ENCODE measurements at places on chromosomes 16 and 17. TPM values are rescaled to one million over a fixed set of nuclear protein-coding genes. Genes with fewer than 3 reads are reported as not detected.

- peak within 1 kb of the TSS; percentile 88 for H3K27ac ChIP-seq
- peak; percentile 95 for DNase-seq
- H3K4me3 ChIP-seq: peak within 1 kb of the TSS; percentile 82
- H3K36me3 ChIP-seq: no peaks in the 10 kb centered on the region
- no peaks in the 10 kb centered on the region for H3K27me3 ChIP-seq
Observed at GRCh38 chr16:641326-642188, at the start of gene MCRIP2. TSS of gene MCRIP2 (plus strand) at chr16:641828. CDS start at chr16:641992, 164 bp downstream.

DNA sequence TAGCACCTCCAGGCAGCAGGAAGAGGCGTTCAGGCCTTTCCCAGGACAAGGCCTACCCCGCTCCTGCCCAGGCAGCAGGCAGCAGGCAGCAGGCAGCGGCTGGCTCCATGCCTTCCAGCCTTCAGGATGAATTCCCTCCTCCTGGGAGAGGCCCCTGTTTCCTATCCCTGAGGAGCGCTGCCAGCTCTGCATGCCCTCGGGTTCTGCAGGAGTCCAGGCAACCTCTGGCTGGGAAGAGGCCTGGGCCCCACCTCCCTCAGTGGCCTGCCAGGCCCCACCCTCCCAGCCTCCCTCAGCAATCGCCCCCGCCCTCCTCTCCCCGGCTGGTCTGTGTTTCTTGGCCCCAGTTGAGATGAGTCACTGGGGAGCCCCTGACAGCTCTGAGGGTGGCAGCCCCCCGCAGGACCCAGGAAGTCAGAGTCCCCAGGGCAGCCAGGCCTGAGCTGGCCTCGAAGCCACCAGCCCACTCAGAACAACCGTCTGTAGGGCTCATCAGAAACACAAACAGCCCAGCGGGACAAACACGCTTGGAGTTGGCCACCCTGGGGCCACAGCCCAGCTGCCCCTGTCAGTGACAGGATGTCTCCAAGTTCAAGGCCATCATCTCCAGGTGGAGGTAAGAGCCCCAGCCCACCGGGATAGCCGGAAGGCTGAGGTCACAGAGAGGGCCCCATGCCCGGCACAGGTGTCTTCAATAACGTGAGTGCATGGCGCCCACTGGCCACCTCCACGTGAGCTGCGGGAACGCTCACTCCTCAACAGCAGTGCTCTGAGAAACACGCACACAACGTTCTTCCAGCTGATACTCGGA lies 39.5 kb upstream of the CIBAR2 start:
- DNase-seq: peak; percentile 82
- no peaks in the 10 kb centered on the region for H3K36me3 ChIP-seq
- H3K27me3 ChIP-seq: no peaks in the 10 kb centered on the region
- H3K4me3 ChIP-seq: no peak overlapping the region
- peak overlapping the region; percentile 33 for H3K27ac ChIP-seq
- no peaks in the 10 kb centered on the region for H3K4me1 ChIP-seq

Gene NEUROD2
- polyA plus RNA-seq: 0.04 TPM

Gene ZNF778
- 1.2 TPM for polyA plus RNA-seq

Gene ACAP1
- 4.4 TPM for polyA plus RNA-seq

- H3K4me3 ChIP-seq: no peak overlapping the region
- DNase-seq: no peak
- H3K4me1 ChIP-seq: no peaks in the 10 kb centered on the region
Observed at GRCh38 chr17:13759518-13760335, 158.0 kb upstream of the HS3ST3A1 start.

Gene ABCA6
- polyA plus RNA-seq: 3.5 TPM

Gene BCL6B
- polyA plus RNA-seq: 2.4 TPM

DNA sequence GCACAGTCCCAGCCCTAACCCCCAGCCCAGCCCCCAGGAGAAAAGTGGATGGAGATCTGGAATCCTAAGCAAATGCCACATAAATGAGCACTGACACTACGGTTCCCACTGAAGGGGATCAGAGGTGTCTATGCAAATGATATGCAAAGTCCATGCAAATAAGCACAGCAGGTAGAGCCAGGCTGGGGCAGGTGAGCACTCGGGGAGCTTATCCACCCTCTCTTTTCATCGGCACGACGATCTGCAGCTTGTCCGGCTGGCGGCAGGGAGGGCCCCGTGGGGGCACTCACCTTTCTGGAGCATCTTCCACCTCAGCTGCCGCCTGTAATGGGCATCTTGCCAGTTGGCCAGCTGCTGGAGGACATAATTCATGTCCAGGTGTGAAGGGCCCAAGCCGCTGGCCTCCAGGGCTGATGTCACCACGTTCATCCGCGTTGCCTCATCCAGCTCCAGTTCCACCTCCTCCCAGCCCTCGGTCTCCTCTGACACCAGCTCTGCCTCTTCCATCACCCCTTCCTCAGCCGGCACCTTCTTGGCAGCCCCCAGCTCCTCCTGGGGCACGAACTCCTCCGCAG lies 9.9 kb downstream of the HAP1 start:
- no peaks in the 10 kb centered on the region for H3K4me1 ChIP-seq
- H3K27ac ChIP-seq: no peak overlapping the region
- H3K36me3 ChIP-seq: no peaks in the 10 kb centered on the region
- H3K27me3 ChIP-seq: no peaks in the 10 kb centered on the region
- H3K4me3 ChIP-seq: no peak overlapping the region

GRCh38 chr17:79939094-79939435 lies 96.6 kb downstream of the TBC1D16 start:
- peak; percentile 20 for DNase-seq
- no peak overlapping the region for H3K27ac ChIP-seq
- H3K27me3 ChIP-seq: no peaks in the 10 kb centered on the region
- no peaks in the 10 kb centered on the region for H3K4me1 ChIP-seq
- no peaks in the 10 kb centered on the region for H3K36me3 ChIP-seq
- H3K4me3 ChIP-seq: no peak overlapping the region

Gene ZFP3
- polyA plus RNA-seq: 3.2 TPM

DNA sequence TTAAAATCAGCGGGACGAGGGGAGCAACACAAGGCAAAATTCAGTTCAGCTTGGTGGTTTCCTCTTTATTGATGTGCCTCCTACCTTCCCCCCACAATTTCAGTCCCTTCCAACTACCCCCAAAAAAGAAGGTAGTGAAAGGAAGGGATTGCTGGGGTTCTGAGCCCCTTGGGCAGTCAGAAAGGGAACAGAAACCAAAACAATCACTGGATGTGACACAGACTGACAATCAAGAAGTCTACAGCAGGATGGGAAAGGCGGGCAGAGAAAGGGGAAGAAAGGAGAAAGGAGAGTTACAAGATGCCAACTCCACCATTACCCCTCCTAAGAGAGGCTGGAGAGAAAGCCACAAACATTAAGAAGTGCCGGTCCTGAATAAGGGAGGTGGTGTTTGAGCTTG lies 1.1 kb upstream of the PHF23 start:
- no peaks in the 10 kb centered on the region for H3K27me3 ChIP-seq
- peak overlapping the region; percentile 64 for H3K4me3 ChIP-seq
- DNase-seq: no peak
- no peak overlapping the region for H3K27ac ChIP-seq
- H3K36me3 ChIP-seq: peaks cover 3% of the 10 kb centered on the region

DNA sequence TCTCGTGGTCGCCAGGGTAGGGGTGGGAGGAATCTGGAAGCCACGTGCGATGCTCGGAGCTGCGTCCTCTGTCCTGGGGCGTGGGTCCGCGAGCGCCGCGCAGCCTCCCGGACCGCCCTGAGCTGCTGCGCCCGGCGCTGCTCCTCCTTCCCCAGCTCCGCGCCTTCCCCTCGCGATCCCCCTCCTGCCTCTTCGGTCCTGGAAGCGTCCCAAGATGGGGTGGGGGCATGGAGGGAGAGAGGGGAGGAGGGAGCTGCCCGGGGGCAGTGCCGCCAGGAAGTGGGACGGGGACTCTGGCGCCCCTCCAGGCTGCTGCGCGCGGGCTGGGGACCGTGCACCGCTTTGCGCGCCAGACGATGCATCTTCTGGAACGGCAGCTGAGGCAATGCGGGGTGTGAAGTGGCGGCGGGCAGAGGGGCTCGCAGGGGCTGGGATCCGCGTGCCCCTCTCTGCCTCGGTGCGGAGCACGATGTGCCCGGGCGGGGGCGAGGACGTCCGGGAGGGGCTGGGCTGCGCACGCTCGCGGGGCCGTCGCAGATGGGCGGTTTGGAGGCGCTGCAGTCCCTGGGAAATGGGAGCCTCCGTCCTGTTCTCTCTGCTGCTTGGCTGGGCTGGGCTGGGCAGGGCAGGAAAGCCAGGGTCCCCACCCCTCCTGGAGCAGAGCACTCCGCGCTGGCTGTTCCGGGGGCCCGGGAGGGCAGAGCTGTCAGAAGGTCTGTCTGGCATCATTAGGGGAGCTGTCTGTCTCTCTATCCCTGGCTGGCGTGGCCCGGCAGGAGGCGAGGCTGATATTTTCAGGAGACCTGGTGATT lies 388.0 kb downstream of the SEC14L1 start:
- H3K27me3 ChIP-seq: no peaks in the 10 kb centered on the region
- H3K4me3 ChIP-seq: no peak overlapping the region
- DNase-seq: no peak

Gene KRTAP4-1
- not detected for polyA plus RNA-seq

Gene GCGR
- 22.7 TPM for polyA plus RNA-seq

DNA sequence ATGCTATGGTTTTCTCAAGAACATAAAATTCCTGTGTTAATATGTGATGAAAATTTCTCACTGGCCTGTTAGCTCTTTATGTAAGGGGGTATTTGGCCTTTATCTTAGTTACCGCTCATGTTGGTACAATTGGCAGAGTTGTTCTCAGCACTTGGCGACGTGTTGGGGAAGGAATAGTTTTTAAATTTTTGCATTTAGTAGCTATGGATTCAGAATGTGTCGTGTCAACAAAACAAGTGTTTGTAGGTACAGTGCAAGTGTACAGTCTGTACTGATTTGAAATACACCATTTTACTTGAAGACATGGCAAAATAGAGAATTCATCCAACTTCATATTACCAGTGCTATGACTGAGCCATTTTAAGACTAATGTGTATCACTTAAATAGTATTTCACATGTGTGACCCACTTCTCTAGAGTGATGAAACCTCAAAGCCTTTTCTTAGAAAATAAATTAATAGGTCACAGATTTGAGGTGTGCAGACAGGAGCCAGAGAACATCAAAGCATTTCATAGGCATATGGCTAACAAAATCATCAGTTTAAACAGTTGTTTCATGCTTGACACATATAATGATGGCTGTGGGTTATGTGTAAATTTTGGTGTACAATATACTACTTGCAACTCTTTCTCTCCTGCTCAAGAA lies 150.8 kb downstream of the PHKB start:
- H3K4me3 ChIP-seq: no peak overlapping the region
- H3K27me3 ChIP-seq: no peaks in the 10 kb centered on the region
- H3K36me3 ChIP-seq: no peaks in the 10 kb centered on the region
- no peak for DNase-seq

- DNase-seq: no peak
- no peaks in the 10 kb centered on the region for H3K4me1 ChIP-seq
- H3K36me3 ChIP-seq: no peaks in the 10 kb centered on the region
- H3K27me3 ChIP-seq: no peaks in the 10 kb centered on the region
- H3K27ac ChIP-seq: no peak overlapping the region
Observed at GRCh38 chr17:8311131-8311790, 1.2 kb downstream of the ARHGEF15 start.

- no peak for DNase-seq
- H3K4me1 ChIP-seq: no peaks in the 10 kb centered on the region
- no peaks in the 10 kb centered on the region for H3K27me3 ChIP-seq
- no peak overlapping the region for H3K27ac ChIP-seq
Observed at GRCh38 chr16:83409347-83409746, 398.4 kb upstream of the HSBP1 start.

DNA sequence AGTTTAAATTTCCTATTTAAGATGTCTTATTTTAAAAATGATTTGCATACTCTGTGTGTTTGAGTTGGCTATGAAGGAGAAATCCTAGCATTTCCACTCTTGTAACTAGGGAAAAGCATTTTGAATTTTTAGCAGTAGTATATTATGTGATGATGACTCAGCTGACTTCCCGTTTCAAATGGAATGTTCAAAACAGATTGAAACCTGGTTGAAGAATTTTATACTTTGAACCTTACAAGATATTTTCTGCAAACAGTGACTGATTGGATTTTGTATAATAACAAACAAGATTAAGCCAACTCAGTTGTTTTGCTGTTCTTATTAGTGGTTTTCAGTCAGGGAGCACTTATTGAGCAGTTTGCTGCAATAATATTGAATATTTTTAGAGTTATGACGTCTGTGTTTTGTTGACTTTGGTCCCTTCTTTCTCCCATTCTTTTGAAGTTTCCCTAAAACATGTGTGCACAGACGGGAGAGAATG lies 8.0 kb downstream of the TNRC6A start:
- H3K27ac ChIP-seq: no peak overlapping the region
- H3K4me3 ChIP-seq: no peak overlapping the region
- H3K4me1 ChIP-seq: peaks cover 40% of the 10 kb centered on the region
- no peaks in the 10 kb centered on the region for H3K27me3 ChIP-seq

- no peaks in the 10 kb centered on the region for H3K4me1 ChIP-seq
- no peak overlapping the region for H3K4me3 ChIP-seq
- H3K36me3 ChIP-seq: no peaks in the 10 kb centered on the region
- DNase-seq: no peak
- no peak overlapping the region for H3K27ac ChIP-seq
Observed at GRCh38 chr16:28081391-28081968, 18.0 kb upstream of the GSG1L start.
